ENCODE measurements at places on chromosomes 16 and 17.

DNA sequence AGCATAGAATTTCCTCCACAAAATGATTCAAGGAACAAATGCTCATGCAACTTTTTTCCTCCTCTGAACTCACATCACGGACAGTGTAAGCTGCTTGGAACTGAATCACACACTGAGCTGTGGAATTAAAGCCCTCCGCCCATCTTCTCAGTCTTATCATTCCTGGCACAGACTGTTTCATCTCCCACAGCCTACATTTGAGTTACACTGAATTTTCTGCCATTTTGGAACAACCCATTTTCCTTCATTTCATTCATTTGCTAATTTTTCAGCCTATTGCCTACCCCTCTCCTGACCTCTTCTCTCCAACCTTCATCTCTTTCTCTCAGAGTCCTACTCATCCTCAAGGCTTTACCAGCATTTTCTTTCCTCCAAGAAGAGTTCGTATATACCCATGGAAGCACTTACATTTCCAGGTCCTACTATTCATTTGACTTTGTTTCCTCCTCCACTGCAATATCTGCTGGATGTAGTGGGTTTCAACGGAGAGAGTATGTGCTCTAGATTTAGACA lies 39.1 kb upstream of the TOM1L1 start:
- no peak for DNase-seq

GRCh38 chr17:42971589-42971988 lies 7.3 kb upstream of the AARSD1 start:
- no peak for DNase-seq

GRCh38 chr17:13492737-13493122 lies 109.0 kb downstream of the HS3ST3A1 start:
- DNase-seq, result no peak

- no peak for DNase-seq
These were observed 168.5 kb downstream of the MSI2 start for GRCh38 chr17:57424777-57425188.

- no peak for DNase-seq
These were observed 39.6 kb upstream of the PSMD7 start for GRCh38 chr16:74257061-74257460.

GRCh38 chr17:28518132-28518531 lies 12.0 kb downstream of the FOXN1 start:
- no peak for DNase-seq

- DNase-seq, result no peak
These were observed 444.0 kb downstream of the HS3ST3B1 start for GRCh38 chr17:14744761-14745473.

GRCh38 chr16:68356249-68356918 lies 45.6 kb downstream of the PRMT7 start:
- peak; percentile 65 for DNase-seq

- no peak for DNase-seq
These were observed 964.4 kb upstream of the GOT2 start for GRCh38 chr16:59698346-59699020.

DNA sequence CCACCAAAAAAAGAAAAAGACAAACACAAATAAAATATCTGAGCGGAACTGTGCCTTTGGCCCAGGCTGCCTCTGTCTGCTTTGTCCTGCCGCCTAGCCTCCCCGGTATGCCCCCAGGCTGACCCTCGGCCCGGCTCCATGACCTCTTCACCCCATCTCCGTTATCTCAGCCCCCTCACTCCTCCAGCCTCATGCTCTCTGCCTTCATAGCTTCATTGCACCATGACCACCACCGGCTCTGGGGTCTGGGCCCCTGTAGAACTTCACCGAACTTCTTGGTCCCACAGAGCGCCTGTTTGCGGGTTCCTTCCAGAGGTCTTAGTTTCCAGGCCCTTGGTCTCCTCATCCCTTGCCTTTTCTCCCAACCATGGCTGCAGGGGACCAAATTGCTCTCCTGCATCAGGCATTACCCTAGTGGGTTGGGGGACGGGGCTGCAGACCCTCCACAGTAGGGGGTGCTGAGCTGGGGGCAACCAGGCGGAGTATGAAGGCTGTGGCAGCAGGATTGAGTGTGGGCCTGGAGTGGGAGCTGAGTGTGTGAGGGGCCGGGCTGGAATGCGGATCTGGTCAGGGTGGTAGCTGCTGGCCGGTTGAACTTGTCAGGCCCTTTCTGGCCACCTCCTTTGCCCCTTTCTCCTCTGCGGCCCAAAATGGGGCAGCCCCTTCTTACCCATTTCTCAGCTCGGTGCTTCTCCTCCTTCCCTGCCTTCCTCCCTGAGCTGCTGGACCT lies 6.9 kb downstream of the HIRIP3 start:
- DNase-seq, result no peak

DNA sequence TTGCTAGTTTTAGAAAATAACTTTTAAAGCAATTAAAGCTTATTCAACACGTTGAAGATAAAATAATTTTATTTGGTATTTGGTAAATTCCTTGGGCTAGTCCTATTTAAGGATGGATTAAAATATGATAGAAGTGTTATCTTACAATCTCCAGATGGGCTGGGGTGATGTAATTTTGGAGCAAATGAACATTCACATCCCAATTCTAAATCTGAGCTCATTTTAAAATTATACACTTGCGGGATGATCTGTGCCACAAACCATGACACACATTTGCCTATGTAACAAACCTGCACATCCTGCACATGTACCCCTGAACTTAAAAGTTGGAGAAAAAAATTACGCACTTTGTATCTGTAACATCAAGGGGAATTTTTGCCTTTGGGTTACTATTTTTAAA lies 31.5 kb downstream of the NLK start:
- DNase-seq, result no peak

- no peak for DNase-seq
These were observed 6.7 kb upstream of the TPPP3 start for GRCh38 chr16:67399749-67400704.

DNA sequence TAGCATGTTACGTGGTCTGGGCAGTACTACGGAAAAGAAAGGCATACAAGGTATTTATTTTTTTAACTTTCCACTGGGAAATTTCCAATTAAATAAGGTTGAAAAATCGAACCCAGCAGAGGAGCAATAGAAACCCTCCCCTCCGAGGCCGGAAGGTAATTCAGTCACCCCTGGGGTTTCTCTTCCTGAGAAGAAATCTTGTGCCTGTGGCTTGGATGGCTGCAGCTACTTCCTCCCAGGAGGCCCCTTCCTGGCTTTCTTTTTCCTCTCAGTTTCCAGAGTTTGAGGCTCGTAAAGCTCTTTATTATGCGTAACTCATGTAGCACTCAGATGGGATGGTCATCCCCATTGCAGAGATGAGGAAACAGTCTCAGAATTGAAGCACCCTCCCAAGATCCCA lies 140.3 kb downstream of the ASIC2 start:
- DNase-seq, result no peak

- no peak for DNase-seq
These were observed 9.6 kb upstream of the RNF112 start for GRCh38 chr17:19401321-19402010.

DNA sequence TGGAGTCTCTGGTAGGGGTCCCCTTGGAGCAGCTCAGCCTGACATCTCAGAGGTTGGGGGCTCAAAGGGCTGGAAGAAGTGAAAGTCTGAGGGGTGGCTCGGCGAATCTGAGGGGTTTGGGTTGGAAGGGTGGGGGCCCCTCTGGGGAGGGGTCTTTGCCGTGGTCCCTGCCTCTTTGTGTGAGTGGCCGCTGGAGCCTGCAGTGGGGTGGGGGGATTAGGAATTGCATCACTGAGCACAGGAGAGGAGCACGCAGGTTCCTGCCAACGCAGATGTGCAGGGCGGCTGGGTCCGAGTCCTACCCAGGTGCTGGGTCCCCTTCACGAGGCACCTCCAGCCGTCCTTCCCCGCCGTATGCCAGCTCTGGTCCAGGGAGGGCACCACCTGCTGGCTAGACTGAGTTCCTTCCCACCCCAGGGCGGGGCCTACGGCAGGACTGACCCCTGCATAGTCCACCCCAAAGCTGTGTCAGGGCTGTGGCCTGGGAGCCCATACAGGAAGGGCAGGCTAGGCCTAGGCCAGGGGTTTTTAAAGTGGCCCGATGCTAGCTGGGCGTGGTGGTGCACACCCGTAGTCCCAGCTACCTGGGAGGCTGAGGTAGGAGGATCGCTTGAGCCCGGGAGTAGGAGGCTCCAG lies 9.9 kb downstream of the FMNL1 start:
- peak; percentile 37 for DNase-seq
